ENCODE measurements at places on chromosomes 5 and 9.

- DNase-seq, result no peak
These were observed 6.8 kb upstream of the CLINT1 start for GRCh38 chr5:157865781-157866180.

- no peak for DNase-seq
These were observed 55.2 kb downstream of the NMUR2 start for GRCh38 chr5:152349683-152350526.

- DNase-seq, result no peak
These were observed 52.2 kb downstream of the PCDH1 start for GRCh38 chr5:141825791-141826560.

DNA sequence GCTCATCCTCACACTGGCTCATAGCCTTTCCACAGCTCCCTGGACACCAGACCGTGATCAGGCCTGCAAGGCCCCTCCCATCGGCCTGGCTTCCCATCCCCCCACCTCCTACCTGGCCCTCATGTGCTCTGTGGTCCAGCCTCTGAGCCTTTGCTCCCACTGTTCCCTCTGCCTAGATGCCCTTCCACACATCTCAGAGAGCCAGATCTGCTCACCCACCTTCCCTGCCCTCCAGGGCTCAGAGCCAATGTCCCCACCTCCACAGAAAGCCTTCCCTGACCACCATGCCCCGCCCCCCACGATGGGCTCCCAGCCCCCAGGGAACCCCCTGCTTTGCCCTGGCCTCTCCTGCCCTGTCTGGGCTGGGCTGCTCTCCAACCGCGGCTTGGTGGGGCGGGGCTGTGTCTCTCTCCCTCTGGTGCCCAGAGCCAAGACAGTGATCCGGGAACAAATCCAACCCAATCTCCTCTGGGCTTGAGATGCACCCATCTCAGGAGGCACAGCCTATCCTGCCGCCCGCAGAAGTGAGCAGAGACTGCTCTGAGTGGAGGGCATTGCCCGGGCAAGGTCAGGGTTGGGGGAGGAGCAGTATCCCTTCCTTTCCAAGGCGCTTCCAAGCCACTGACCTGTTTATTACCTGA lies 1.6 kb downstream of the NINJ1 start:
- DNase-seq, result no peak

- DNase-seq, result no peak
These were observed 97.0 kb upstream of the TARS1 start for GRCh38 chr5:33343676-33344327.

- no peak for DNase-seq
These were observed 163.6 kb upstream of the CDH6 start for GRCh38 chr5:31029925-31030324.

- DNase-seq, result no peak
These were observed 109.3 kb downstream of the ATPSCKMT start for GRCh38 chr5:10140195-10140973.

DNA sequence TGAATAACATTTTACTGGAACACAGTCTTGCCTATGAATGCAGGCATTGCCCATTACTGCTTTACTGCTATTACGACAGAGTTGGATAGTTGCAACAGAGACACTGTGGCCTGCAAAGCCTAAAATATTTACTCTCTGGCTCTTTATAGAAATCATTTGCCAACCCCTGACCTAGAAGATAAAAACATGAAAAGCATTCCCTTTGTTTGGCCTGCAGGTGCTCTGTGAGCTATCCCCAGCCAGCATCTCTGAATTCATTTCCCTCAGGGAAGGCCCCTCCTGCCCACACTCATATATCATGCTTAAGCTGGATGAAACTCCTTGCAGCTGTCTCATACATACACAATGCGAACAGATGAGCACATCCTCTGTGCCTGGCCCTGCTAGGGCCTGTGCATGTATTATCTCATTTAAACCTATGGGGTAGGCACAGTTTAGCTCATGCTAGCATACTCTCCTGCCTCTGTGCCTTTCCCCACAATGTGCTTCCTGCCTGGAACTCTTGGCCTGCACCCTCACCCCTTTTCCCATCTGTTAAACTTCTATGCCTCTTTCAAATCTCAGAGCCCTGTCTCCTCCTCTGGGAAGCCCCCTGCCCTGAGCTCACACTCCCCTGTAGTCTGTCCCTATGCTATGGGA lies 193.1 kb downstream of the PAX5 start:
- no peak for DNase-seq

GRCh38 chr9:137521405-137521985 lies 28.7 kb downstream of the PNPLA7 start:
- no peak for DNase-seq

DNA sequence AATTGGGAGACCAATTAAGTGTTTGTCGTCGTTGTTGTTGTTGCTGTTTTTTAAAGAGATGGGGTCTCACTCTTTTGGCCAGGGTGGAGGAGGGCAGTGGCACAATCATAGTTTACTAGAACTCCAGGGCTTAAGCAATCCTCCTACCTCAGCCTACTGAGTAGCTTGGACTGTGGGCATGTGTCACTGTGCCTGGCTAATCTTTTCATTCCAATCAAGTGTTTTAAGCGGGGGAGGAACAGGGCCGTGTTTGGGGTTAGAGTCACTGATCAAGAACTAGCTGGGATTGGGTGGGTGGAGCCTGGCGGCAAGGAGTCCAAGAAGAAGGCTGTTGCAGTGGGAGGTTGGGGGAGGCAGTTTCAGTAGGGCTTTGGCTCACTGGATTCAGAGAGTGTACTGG lies 13.8 kb downstream of the SNX30 start:
- DNase-seq, result peak; percentile 62

- no peak for DNase-seq
These were observed 57.5 kb downstream of the ADAMTS12 start for GRCh38 chr5:33834334-33834733.

- no peak for DNase-seq
These were observed 20.4 kb upstream of the EXOC3 start for GRCh38 chr5:422323-423232.

GRCh38 chr5:64145216-64145895 lies 20.3 kb upstream of the RNF180 start:
- no peak for DNase-seq

GRCh38 chr9:136670576-136671253 lies 8.0 kb downstream of the EGFL7 start:
- no peak for DNase-seq

- no peak for DNase-seq
These were observed 311.4 kb downstream of the TLE4 start for GRCh38 chr9:79883073-79883645.

DNA sequence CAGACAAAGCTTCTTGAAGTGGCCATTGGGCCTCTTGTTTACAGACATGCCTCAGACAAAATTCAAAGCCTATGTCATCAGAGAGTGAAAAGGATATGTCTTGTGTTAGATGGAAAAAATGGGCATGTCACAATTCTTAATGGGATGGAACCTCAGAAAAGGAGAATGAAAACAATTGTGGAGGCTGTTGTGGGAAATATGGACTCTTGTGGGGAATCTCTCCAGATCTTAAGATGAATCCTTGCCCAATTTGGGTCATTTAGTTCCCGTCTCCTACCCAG lies 19.5 kb downstream of the SLC22A5 start:
- DNase-seq, result no peak

GRCh38 chr5:14035859-14036503 lies 91.5 kb upstream of the DNAH5 start:
- DNase-seq, result no peak

Measured in NCI-H524 treated with DMSO at 0.1 percent for 48 hours (cell line).